ENCODE measurements at places on chromosomes 5 and 9.

- DNase-seq, result no peak
These were observed 14.2 kb upstream of the LVRN start for GRCh38 chr5:115948091-115948534.

- DNase-seq, result no peak
These were observed 1045.7 kb upstream of the CDH9 start for GRCh38 chr5:28084069-28084468.

DNA sequence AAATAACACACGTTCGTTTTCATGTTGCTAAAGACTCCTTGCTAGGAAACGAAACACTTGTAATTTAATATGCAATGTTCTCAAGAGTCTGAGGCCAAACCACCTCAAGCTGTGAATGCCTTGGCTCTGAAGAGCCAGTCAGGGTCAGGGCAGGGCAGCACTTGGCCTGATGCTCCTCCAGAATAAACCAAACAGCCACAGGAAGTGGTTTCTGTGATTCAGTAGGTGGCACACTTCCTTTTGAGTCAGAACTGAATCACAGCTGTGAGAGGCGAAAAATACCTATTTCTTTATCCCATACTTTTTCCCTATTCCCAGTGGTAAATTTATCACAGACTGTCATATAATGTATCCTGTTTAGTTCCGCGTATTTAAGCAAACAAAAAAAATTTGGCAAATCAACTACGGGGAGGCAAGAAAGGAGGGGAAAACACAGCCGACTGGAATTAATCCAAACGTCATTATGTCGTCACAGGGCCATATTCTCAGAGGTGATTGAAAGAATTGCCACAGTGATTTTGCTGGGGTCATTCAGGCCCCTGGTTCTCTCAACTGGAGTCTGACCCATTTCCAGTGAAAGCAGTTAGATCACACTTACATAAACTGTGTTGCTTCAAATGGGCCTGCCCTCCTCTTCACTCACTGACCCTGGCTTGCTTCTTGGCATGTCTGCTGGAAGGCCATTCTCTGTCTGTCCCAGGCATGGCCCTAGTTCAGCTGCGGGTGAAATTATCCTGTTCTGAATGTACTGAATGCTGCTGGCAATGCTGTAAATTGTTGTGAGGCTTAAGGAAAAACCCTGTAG is 71.2 kb downstream of the ARRDC3 start:
- DNase-seq, result peak; percentile 66

GRCh38 chr5:179314606-179315355 is 30.5 kb downstream of the ADAMTS2 start:
- DNase-seq, result no peak

GRCh38 chr5:31378838-31379237 is 153.1 kb downstream of the DROSHA start:
- no peak for DNase-seq

Measured in activated CD4-positive, alpha-beta T cell treated with anti-CD3 and anti-CD28 coated beads, Interleukin-2, amount 50 U/mL, for 24 hours (primary cell).